ENCODE measurements at places on chromosomes 11 and 22.

DNA sequence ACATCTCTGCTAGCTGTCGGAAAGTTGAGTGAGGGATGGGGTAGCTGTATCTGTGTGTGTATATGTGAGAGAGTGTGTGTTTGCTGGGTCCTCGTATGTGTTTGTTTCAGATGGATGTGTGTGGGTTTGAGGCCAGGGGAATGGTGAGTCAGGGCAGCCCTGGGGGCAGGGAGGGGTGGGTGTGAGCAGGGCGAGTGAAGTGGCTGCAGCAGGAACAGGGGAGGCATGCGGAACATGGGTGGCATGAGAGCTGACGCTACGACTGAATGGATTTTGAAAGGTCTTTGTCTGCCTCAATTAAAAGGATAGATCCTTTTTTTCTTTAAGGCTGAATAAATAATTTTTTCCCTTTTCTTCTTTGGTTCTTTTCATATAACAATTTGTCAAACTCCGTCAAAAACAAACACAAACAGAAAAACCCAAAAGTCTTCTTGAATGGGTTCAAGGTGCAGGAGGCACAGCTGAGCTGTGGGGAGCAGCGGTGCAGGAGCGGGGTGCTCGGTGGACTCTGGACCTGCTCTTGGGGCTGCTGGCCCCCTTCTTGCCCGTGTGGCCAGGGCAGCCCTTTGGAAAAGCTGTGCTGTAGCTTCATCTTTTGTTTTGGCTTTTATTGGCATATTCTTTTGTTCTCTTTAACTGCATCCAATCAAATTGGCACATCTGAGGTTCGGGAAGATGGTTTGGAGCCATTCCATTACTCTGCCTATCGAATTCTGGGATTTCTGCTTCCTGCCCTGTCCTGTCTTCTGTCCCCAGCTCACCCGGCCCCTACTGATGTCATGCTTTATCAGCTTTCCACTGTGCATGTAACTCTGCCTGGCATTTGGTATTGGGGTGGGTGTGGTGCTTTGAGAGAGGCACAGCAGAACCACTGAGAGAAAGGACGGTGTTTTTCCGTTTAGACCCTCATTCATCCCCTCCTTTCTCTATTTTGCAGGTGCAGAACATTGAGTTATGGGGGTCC is 80.1 kb downstream of the ADAMTS15 start:
- DNase-seq, result no peak

- DNase-seq, result no peak
These were observed 759 bp downstream of the AP2A2 start for GRCh38 chr11:926341-926916.

GRCh38 chr11:5043380-5043779 is 2.9 kb upstream of the OR52J3 start:
- DNase-seq, result no peak

GRCh38 chr11:7894251-7894650 is 36.8 kb downstream of the OR10A6 start:
- no peak for DNase-seq

DNA sequence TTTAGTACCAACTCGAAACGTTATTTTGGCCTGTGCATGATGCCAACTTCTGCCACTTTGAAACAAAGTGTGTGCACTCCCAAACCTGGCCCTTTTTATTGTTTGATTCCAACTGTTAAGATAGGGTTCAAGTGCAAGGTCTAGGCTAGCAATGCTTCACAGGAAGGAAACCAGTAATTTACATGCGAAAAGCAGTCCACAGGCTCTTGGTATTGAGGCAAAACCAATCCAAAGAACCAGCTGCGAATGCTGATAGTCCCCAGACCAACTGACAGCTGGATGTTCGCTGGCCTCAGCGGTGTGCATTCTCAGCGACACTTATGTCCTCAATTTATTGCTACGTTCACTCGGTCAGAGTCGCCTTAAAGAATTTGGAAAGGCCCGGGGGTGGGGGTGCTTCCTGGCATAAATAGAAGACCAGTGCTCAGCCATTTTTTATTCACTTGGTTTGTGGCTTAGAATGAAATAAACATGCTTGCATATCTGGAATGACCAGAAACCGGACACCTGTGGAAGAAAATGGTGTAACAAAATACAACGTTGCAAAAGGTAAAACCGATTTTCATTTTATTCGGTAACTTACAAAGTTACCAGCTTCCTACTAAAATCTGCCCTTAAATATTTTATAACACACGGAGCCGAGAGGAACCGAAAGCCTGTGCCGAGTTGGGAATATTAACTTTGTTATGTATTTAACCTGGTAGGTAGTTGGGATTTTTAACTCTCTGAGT is 1.6 kb downstream of the CPT1A start:
- DNase-seq, result no peak

GRCh38 chr22:48137640-48138039 is 1375.2 kb downstream of the TBC1D22A start:
- no peak for DNase-seq

DNA sequence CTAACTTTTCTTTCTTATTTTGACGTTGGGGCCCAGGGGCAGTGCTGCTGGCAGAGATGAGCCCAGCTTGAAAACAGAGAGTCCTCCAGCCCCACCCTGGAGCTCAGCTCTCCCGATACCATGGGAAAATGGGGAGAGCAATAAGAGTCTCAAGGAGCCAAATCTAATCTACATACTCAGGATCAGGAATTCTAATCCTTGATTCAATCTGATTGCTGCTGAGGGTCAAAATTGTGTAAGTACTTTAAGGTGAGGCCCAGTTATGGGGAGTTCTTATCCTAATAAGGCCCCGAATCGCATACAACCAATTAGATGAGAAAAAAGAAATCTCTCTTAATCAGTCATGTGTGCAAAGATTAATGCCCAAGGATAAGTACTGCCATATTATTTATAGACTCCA is 202.9 kb downstream of the FAM76B start:
- DNase-seq, result no peak

DNA sequence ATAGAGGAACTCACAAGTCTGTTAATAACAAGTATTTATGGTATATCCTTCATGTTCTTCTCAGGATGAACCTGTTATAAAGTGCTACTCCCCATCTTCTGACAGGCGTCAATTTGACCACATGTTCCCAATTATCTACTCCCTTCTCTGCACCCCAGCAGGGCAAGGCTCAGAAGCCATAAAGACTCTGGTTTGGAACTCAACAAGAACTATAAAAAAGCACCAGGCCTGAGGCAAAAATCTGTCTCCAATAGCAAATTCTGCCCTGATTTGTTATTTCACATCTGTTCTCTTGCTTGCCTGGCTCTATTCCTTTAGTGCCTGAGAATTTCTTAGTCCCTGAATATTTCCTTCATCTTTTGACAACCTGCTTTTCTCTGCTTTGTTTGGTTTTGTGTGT is 618.2 kb upstream of the KIRREL3 start:
- no peak for DNase-seq

GRCh38 chr11:77035039-77035438 is 841 bp downstream of the B3GNT6 start:
- DNase-seq, result no peak

Measured in NCI-H1105 (cell line).